ENCODE measurements at places on chromosomes 6 and 20. TPM values are rescaled to one million over a fixed set of nuclear protein-coding genes. Genes with fewer than 3 reads are reported as not detected.

HUS1B gene
- 1.5 TPM for total RNA-seq

NCOA3 gene
- 81.8 TPM for total RNA-seq

ADAT2 gene
- 26.0 TPM for total RNA-seq

HFE gene
- 1.4 TPM for total RNA-seq

IMPG1 gene
- not detected for total RNA-seq

GRCh38 chr6:53284901-53285300, 63.8 kb downstream of the ELOVL5 start:
- H3K4me3 ChIP-seq, result peak overlapping the region; percentile 30
- no peaks in the 10 kb centered on the region for H3K27me3 ChIP-seq
- peaks cover 41% of the 10 kb centered on the region for H3K36me3 ChIP-seq
- peak overlapping the region; percentile 68 for H3K27ac ChIP-seq

- H3K4me3 ChIP-seq, result no peak overlapping the region
- no peak overlapping the region for H3K27ac ChIP-seq
- no peak for DNase-seq
These were observed 161.5 kb downstream of the MYLK4 start for GRCh38 chr6:2589171-2589661.

- no peak for DNase-seq
- H3K4me3 ChIP-seq, result no peak overlapping the region
- H3K4me1 ChIP-seq, result no peaks in the 10 kb centered on the region
- H3K27ac ChIP-seq, result peak overlapping the region; percentile 6
These were observed 10.5 kb upstream of the CLDN20 start for GRCh38 chr6:155253337-155253736.

DNA sequence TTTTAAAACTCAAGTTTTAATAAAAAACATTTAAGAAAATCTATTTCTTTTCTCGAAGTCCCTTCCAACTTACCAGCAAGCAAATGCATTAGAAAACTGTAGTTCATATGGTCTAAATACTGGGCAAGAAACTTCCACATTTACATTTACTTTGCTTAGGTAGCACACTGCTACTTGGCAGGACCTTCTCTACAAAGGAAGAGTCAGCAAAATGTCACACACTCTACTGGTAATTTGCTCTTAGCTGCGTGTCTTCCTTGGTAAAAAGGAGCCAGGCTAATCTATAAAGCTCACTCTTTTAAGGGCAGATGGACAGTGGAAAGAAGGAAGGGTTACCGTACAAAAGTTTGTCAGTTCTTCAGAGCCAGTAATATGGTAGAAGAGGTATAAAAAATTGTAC, 45.7 kb downstream of the MAP3K7 start:
- no peaks in the 10 kb centered on the region for H3K4me1 ChIP-seq
- H3K36me3 ChIP-seq, result peaks cover 23% of the 10 kb centered on the region
- DNase-seq, result no peak
- H3K4me3 ChIP-seq, result no peak overlapping the region
- no peaks in the 10 kb centered on the region for H3K27me3 ChIP-seq

DNA sequence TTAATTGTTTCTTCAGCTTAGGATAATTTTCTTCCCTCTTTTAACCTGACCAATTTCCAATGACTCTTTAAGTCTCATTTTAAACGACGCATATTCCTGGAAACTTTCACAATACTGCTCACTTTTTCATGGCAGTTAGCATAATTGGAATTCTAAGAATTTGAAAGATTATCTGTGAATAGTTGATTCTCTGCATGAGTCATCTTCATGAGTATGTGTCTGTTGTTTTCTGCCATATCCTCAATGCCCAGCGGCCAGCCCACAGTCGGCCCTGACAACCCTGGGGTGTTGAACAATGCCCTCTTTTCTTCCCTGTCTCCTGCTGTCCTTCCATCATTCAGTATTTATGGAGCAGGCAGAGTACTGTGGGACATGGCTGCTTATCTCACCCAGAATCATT, 554.2 kb downstream of the CDH26 start:
- no peak overlapping the region for H3K4me3 ChIP-seq
- H3K27me3 ChIP-seq, result peaks cover 11% of the 10 kb centered on the region
- DNase-seq, result no peak
- no peaks in the 10 kb centered on the region for H3K4me1 ChIP-seq

- H3K36me3 ChIP-seq, result no peaks in the 10 kb centered on the region
- no peaks in the 10 kb centered on the region for H3K4me1 ChIP-seq
- no peak overlapping the region for H3K4me3 ChIP-seq
- no peak overlapping the region for H3K27ac ChIP-seq
These were observed 135.1 kb upstream of the B3GAT2 start for GRCh38 chr6:71091956-71092355.

DNA sequence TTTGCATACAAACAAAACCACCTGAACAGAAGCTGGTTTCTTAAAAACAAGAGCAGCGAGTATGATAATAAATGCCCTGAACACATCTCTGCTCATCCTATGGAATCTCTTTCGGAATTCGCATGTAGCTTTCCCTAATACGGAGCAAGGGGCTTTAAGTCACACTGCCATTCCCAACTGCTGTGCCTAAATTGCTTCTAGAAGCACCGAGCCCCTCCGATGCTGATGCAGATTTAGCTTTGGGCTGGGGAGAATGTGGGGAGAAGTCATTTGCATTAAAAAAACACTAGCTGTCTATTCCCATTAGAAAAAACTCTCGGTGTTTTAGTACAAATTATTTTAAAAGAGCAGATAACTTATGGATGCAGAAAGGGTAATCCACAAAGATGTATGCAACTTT, 76.9 kb downstream of the CD83 start:
- no peaks in the 10 kb centered on the region for H3K4me1 ChIP-seq
- H3K36me3 ChIP-seq, result no peaks in the 10 kb centered on the region
- DNase-seq, result no peak
- H3K27me3 ChIP-seq, result peaks cover 2% of the 10 kb centered on the region
- no peak overlapping the region for H3K4me3 ChIP-seq

GRCh38 chr20:54555150-54555549, 79.8 kb downstream of the DOK5 start:
- no peak overlapping the region for H3K4me3 ChIP-seq
- no peaks in the 10 kb centered on the region for H3K27me3 ChIP-seq
- DNase-seq, result no peak
- peaks cover 8% of the 10 kb centered on the region for H3K4me1 ChIP-seq
- no peaks in the 10 kb centered on the region for H3K36me3 ChIP-seq

- no peak overlapping the region for H3K4me3 ChIP-seq
- peaks cover 2% of the 10 kb centered on the region for H3K4me1 ChIP-seq
- no peak for DNase-seq
- no peaks in the 10 kb centered on the region for H3K27me3 ChIP-seq
These were observed 75.3 kb downstream of the ASXL1 start for GRCh38 chr20:32433311-32434021.

GRCh38 chr6:134724771-134725340, 225.0 kb downstream of the ALDH8A1 start:
- H3K27me3 ChIP-seq, result peaks cover 10% of the 10 kb centered on the region
- no peak overlapping the region for H3K27ac ChIP-seq
- H3K36me3 ChIP-seq, result no peaks in the 10 kb centered on the region
- H3K4me1 ChIP-seq, result no peaks in the 10 kb centered on the region
- no peak overlapping the region for H3K4me3 ChIP-seq
- no peak for DNase-seq

DNA sequence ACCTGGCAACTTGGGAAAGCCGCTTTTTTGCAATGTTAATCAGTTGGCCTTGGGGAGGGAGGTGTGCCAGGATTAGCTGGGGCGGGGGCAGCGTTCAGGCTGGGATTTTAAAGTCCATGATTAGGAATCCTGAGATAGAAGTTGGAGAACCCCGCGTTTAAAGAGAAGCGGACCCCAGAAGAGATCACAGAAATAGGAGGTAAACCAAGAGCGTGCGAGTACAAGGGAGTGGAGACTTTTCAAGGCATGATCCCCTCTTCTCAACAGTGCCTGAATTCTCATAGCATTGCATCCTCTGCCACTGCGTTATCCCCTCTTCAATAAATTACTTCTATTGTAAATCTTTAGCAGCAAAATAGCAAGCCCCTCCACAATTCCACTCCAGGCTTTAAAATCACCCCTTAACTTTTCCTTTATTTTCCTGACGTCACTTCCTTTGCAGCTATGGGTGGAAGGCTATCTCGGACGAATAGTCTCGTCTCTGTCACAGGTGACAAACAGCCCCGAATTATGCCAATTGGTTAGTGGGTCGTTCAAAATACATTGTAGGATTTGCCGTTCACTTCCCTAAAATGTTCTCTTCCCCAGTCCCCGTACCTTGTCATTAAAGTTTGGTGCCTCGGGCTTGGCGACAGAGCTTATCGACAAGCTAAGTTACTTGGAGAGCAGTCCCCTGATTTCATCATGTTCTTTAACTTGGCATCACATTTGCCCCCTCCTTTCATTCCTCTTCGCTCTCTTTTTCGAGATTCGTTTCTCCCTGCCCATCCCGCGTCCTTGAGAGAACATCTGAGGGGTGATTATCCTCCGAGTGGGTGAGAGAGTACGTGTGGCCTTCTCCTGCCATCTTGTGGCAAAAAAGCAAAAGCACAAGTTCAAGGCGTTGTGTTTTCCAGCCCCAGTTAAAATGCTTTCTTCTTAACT, 17.1 kb downstream of the OR2B2 start:
- peaks cover 24% of the 10 kb centered on the region for H3K4me1 ChIP-seq
- peaks cover 7% of the 10 kb centered on the region for H3K27me3 ChIP-seq
- H3K4me3 ChIP-seq, result no peak overlapping the region
- H3K27ac ChIP-seq, result no peak overlapping the region
